ENCODE measurements at places on chromosomes 2 and 18. TPM values are rescaled to one million over a fixed set of nuclear protein-coding genes. Genes with fewer than 3 reads are reported as not detected.

DNA sequence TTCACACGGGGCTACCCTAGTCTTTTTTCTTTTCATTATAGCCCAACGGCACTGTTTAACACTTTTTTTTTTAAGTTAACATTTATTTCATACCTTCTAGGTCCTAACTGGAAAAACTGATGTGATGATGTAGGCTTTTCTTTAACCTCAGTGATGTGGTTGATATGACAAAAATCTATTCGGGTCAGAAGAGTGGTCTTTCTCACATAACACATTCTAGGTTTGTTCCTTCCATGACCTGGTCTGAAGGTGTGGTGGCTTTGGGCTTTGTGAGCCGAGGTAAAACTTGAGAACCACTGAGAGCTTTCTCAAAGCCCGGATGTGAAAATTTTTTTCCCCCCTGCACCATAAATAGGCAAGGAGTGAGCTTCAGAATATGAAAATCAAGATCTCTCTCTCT lies 44.2 kb downstream of the GPD2 start:
- no peak for DNase-seq

KYNU gene
- total RNA-seq, result 11.7 TPM

SLC35G4 gene
- not detected for total RNA-seq

- DNase-seq, result no peak
Observed at GRCh38 chr2:27390822-27391679, 10.5 kb upstream of the ZNF513 start.

DNA sequence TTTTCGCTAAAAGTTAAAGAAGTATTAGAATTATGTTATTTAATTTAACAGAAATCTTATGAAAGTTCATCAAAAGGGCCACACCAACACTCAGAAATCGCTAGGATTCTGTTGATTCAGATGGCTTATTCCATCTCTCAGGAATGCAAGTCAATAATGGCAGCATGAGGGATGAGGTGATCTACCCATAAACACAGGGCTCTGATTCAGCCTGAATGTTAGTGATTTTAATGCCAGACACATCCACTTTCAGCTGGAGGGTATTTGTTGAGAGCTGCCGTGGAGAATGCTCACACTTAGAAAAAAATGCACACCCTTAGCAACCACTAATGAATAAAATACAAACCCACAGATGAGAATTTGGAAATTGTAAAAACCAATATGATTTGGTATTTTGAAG lies 173.3 kb upstream of the ERBB4 start:
- DNase-seq, result peak; percentile 69

DNA sequence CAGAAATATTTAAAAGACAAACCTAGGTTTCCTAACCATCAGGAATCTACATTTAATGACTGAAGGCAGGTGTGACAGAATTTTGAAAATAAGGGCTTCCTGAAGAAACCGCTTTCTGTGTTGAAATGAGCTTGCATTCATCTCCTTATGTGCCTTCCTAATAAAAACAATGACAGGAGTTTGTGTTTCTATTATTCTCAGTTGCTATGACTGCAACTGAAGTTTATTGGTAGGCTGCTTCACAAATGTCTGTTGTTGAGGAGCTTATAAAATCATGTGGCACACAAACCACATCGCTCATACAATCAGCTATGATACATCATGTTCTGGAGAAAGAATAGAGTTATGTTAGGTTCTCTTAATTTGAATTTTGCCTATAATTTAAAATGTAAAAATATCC lies 362.7 kb upstream of the SLC8A1 start:
- no peak for DNase-seq

SKOR2 gene
- not detected for total RNA-seq

- DNase-seq, result no peak
Observed at GRCh38 chr2:197435598-197436420, 981 bp upstream of the SF3B1 start.

- DNase-seq, result peak; percentile 74
Observed at GRCh38 chr2:240143801-240144648, 3.6 kb upstream of the OTOS start.

DNA sequence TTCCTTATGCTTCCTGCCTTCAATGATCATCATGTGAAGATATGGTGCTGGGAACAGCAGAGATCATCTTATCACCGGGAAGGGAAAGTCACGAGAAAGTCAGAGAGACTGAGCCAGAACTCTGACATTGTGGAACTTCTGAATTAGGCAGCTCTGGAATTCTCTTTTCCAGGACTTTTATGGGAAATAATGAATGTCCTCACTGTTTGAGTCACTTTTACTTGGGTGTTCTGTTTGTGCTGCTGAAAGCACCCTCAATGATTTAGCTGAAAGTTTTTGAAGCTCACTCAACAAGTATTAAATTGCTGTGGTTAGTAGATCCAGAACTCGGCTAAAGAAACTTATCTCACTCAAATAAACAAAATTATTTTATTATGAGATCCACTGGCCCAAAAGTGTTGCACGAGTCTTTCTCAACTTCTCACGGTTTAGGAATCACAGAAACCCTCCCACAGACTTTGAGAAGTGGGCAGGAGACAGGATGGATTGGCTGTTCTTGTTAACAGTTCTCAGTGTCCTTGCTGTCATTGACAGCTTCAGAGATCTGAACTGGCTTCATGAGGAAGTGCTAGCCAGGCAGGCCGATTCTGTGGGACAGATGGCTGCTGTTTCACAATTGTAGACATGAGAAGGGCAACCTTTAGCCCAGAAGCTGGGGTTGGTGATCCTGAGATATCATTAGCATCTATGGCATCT lies 26.4 kb upstream of the ATRAID start:
- peak; percentile 15 for DNase-seq

- DNase-seq, result no peak
Observed at GRCh38 chr18:8413751-8414150, 195.5 kb upstream of the RAB12 start.

DNA sequence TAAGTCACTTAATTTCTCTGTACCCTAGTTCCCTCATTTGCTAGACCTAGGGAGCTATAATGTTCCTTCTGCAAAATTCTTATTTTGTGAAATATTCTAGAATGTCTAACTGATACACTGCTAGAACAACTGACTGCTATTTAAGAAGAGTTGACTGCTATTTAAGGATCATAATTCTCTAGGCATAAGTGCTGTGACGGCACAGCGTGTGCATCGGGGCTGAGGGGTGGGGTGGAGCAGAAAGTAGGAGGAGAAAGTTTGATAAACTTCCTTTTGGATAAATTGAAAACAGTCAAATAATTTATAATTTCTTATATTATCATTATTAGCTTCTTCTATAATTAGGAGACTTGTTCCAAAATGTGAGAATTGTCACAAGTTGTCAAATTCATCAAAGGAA lies 10.4 kb upstream of the ACTR3 start:
- DNase-seq, result no peak

CTNNA2 gene
- total RNA-seq, result not detected

- DNase-seq, result no peak
Observed at GRCh38 chr18:26185267-26185666, 41.0 kb upstream of the TAF4B start.

DNA sequence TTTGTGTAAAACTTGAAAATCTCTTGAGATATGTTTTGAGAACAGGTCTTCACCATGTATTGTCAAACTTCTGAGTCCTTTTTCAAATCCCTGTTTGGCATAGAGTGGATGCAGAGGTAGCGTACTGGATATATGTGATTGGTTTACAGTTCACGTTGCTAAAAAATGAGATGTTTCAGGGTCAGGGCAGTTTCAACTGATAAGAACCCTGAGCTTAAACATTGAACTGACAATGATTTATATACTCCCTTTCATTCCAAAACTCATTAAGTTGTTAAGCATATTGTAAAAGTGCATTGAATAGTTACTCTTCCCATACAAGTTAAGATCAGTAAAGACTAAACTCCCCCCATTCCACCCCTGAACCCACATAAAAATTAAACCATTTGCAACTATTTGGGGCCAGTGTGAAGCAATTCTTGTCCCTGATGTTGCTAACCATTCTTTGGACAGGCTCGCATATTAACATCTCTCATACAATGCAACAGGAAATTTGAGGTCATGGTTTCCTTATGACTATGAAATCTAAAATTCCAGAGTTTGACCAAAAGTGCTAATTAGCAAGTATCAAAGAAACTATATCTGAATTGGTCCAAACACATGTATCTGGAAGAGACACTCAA lies 470.9 kb upstream of the ACVR2A start:
- no peak for DNase-seq

DNA sequence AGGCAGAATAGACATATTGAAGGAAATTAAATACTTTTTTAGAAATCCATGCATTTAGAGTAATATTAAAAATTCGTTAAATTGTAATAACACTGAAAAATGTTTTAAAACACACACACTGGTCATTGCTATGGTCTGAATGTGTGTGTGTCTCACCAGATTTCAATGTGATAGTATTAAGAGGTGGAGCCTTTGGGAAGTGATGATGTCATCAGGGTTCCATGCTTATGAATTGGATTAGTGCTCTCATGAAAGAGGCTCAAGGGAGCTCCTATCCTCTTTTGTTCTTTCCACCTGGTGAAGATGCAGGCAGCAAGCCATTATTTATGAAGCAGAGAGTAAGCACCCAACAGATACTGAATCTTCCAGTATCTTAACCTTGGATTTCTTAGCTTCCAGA lies 441.8 kb downstream of the CDH2 start:
- DNase-seq, result no peak

GRCh38 chr2:31282634-31283033 lies 48.7 kb downstream of the EHD3 start:
- peak; percentile 30 for DNase-seq

UNC80 gene
- total RNA-seq, result not detected

DNA sequence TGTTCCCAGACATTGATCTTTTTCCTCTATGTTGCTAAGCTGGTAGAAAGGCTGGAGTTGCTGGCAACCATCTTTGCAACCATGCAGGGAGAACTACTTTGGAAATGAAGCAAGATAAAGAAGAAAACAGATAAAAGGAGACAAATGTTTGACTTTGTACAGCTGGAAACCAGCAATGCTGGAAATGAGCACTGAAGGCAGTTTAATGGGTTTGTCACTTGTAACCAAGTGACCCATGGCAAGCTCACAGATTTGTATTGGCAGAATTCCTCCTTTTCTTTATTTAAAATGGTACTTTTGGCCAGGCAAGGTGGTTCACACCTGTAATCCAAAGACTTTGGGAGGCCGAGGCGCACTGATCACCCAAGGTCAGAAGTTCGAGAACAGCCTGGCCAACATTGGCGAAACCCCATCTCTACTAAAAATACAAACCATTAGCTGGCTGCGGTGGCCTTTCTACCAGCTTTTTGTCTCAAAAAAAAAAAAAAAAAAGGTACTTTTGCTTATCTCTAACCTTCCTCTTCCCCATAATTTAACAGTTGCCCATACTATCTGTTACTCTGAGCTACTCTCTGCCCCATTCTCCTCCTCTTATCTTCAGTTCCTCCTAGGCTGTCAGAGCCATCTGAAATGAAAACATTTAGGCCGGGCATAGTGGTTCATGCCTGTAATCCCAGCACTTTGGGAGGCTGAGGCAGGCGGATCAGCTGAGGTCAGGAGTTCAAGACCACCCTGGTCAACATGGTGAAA lies 2.0 kb upstream of the BOLA3 start:
- no peak for DNase-seq

DNA sequence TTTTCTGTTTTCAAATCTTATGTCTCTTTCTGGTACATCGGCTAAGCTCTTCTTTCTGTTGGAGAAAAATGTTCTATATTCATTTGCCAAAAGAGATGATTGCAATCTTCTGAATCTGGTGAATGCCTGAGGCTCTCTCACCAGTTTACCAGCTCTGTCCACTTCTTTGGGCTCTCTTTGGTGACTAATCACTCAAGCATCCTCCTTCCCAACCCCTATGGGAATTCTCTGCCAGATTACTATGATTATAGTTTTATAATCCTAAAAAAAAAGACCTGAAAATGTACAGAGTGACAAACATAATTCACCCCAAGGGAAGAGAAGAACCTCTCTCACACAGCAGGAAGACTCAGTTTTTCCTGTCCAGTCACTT lies 187.3 kb downstream of the CAMKMT start:
- DNase-seq, result peak; percentile 72

PCBP1 gene
- total RNA-seq, result 22.1 TPM

SH3RF3 gene
- 3.0 TPM for total RNA-seq

- DNase-seq, result no peak
Observed at GRCh38 chr18:21808185-21808584, 67.6 kb downstream of the MIB1 start.

DNA sequence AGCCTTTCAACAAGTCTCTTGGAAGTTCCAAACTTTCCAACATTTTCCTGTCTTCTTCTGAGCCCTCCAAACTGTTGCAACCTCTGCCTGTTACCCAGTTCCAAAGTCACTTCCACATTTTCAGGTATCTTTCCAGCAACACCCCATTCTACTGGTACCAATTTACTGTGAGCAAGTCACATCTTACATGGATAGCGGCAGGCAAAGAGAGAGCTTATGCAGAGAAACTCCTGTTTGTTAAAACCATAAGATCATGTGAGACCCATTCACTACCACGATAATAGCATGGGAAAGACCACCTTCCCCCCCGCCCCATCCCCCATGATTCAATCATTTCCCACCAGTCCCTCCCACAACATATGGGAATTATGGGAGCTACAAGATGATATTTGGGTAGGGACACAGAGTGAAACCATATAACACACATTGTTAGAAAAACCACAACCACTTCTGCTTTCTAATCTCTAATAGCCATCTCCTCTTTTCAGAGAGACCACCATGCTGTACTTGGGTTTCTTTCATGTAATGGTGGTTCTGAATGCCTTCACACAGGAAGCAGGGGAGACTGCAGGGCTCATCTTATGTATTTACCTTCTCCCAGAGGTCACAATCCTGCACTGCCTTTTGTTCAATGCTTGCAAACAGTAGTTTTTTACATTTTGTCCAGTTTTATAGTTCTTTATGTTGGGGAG lies 46.0 kb upstream of the CALCRL start:
- DNase-seq, result no peak

DNA sequence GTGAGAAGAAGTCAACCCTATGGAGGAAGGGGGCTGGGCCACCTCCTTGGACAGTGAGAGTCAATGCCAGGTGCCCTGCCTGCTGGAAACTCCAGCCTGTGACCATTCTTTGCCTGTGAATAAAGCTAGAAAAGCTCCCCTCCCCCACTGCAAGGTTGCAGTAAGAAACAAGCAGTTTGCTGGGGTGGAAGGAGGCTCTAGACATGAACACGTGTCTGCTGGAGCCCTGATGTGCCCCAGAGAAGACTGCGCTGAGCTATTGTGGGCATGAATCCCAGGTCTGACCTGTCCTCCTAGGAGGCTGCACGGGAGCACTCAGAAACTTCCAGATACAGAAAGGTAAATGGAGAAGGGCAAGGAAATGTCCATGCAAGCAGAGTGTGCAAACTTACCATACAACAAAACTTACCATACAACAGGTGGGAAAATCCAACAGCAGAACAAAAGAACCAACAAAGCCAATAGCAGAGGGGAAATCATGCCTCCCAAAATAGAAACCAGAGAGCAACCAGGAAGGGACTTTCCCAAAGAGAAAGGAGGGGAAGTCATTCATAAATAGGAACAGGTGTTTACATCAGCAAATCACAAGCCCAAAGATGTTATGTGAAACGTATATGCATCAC lies 278.7 kb downstream of the BCL2 start:
- DNase-seq, result no peak

DNA sequence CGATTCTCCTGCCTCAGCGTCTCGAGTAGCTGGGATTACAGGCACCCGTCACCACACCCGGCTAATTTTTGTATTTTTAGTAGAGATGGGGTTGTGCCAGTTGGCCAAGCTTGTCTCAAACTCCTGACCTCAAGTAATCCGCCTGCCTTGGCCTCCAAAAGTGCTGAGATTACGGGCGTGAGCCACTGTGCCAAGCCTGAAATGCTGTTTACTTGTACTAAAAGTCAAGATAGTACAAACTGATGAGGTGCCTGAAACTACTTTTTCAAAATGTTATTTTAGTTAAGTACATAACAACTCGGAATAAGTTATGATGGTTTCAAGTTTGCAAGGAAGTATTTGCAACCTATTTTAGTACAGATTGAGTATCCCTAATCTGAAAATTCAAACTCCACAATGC lies 85.7 kb downstream of the CEP192 start:
- DNase-seq, result no peak

FKBP1B gene
- total RNA-seq, result 8.5 TPM

FABP1 gene
- total RNA-seq, result not detected

NT5DC4 gene
- total RNA-seq, result not detected

All from Daoy (cell line).